ENCODE measurements at places on chromosomes 7 and 10.

DNA sequence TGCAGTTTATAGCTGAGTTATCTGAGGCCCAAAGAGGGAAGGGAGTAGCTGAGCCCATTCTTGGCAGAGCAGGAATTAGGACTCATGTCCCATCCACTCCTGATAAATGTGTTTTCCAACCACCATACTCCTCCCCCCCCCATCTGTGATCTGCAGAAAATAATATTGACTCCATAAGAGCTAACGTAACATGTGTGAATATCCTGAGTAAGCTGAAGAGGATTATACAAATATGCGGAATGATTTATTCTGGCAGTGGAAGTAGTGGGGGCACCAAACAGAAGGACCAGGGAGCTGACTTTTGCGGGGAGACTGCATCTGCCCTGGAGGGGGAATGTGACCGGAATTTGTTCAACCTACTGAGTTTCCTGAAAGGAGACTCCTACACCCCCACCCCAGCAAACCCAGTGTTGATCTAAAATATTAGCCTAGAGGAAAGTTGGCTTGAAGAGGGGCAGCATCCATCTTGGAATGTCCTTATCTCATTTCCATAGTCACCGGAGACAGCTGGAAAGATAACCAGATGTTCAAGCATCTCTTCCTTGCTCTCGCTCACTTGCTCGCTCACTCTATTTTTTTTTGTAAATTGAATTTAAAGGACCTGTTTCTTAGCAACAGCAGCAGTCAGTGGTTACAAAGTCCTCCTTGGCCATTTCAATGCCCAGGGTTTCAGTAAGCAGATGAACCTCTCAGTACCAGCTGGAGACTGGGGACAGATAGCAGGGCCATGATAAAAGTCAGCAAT is 114.7 kb downstream of the RPS24 start:
- no peak for DNase-seq

GRCh38 chr7:92698237-92698841 is 108.1 kb upstream of the FAM133B start:
- DNase-seq, result no peak

- DNase-seq, result no peak
Measured at GRCh38 chr10:17981766-17982380, 30.2 kb downstream of the SLC39A12 start.

DNA sequence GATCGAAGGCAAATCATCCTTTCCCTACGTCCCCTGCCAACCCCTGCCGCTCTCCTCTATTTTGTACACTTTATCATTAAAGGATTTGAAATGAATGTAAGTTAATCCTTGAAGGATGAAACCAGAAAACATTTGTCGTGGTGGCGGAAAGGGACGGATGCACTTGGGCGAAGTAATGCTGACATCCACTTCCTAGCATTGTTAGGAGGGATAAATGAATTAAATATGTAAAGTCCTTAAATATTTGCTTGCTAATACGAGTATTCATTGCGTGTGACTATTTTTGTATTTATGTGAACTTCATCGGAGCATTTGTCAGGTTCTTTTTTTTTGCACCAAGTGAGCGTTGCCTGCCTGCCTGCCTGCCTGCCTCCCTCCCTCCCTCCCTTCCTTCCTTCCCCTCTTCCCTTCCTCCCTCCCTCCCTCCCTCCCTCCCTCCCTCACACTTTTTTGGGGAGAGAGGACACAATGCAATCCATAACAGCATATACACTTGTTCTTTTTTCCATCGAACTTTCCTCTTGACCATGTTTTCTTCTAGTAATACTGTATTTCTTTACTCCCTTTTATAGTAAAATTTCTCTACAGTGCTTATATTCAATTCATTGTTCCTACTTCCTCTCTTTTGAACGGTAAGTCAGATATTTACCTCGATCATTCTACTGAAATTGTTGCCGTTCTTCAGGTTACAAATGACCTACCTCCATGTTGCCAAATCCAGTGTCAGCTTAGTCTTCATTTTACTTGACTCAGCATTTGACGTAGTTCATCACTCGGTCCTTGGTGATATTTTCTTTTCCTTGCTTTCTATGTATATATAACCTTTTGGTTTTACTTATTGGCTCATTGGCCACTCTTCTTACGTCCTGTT is 831 bp downstream of the CCDC7 start:
- DNase-seq, result no peak

DNA sequence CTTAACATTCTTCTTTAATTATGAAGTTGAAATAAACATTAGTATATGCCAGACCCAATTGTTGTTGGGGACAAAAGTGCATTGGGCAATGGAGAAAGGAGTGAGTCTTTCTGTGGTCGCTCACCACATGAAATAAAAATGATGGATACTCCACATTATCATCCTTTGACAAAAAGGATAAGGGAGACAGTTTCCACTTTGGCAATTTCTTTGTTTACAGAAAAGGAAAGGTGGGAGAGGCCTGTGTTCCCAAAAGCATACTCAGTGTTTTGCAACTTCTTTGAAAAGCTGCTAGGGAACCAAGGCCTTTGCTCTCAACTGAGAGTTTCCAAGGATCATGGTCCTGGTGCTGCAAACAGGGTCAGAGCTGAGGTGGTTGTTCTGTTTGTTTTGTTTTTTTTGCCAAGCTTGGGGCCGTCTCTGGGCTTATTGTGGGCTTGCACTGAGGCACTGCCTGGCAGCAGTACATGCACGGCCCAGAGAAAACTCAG is 341.9 kb downstream of the TNS3 start:
- DNase-seq, result no peak

DNA sequence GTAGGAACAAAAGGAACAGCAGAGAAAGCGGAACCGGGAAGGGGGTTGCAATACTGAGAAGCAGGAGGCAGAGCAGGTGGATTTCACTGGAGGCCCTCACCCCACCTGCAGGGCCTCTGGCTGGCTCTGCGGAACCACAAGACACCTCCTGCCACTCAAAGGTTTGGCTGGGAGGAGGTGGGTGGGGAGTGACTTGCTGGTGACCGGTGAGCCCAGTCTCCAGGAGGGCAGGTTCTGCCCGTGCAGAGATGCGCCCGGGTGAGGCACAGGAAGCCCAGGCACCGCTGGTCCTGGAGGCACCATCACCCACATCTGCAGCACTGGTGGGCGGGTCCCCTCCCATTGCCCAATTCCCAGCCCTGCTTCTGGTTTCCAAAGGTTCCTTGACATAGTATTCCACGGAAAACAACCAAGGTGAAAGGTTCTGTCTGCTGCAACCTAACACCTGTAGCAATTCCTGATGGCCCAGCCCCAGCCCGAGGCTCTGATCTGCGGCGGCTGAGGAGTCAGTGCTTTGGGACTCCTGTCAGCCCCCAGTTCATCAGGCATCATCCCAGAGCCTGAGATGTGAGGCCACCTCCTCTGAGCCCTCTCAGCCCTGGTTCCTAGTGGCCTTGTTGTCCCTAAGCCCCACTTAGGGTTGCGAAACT is 64.4 kb downstream of the CALML3 start:
- DNase-seq, result no peak
